ENCODE measurements at places on chromosomes 5 and 9. TPM values are rescaled to one million over a fixed set of nuclear protein-coding genes. Genes with fewer than 3 reads are reported as not detected.

CER1 gene
- total RNA-seq, result not detected

DNA sequence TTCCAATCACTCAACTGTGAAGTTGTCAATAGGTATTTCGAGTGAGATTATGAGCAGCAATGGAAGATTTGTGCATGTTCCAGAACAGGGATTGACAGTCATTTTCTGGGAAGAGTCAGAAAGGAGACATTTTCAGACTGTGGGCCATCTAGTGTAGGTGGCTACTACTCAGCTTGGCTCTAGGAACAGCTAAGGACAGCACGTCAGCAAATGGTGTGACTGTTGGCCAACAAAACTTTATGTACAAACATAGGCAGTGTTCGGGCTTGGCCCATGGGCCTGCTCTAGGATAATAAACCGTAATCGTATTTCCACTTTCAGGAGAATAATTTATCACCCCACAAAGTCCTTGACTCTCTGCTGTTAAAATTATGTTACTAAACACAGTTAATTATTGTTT, 143.6 kb downstream of the ADCY2 start:
- DNase-seq, result no peak

GRCh38 chr5:174601946-174602345, 122.4 kb upstream of the MSX2 start:
- DNase-seq, result no peak

GRCh38 chr5:145957388-145957787, 21.0 kb downstream of the SH3RF2 start:
- DNase-seq, result no peak

Data from H4 (cell line).